Motor neuron (in vitro differentiated cells): ENCODE measurements at places on chromosomes 2 and 18. TPM values are rescaled to one million over a fixed set of nuclear protein-coding genes. Genes with fewer than 3 reads are reported as not detected.

DNA sequence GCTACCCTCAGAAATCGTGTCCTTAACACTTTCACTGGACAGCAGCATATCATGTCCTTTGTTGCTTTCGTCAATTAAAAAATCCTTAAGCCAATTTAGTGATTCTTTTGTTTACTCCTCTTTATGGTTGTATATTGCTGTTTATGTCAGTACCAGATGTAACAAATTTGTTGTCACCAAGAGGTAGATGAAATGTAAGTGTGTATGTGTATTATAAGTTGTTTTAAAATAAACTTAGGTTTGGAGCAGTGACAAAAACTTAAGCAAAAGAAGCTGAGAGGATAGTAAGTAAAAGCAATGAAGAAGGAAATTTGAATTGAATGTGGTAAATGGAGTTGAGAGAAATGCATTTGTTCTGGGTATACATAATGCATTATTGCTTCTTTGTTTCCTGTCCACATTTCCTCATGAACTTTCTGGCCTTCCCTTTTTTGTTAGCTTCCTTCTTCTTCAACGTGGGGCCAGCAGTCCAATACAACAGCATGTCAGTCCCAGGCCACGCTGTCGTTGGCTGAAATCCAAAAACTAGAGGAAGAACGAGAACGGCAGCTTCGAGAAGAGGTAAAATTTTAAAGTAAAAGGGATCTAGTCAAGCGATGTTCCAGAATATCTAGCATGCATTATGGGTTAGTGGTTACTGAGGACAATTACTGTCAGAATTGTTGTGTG lies 30.5 kb upstream of the SNORC start:
- ATAC-seq: no peak

DNA sequence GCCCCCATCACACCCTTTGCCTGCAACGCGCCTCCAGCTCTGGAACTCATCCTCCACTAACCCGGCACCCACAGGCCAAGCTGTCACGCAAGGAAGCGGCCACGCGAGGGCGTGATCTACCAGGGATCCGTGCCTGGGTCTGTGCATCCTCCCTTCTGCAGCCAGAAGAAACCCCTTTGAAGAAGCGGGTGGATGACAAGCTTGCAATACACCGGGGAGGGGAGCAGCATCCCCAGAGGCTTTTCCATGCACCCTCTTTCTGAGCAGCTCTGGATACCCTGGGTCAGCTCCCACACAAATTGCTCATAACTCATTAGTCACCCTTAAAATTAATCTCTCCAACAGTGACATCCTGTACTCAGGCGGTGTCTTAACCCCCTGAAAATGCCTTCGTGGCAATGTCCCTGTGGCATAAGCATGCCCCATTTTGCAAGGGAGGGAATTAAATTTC lies 47.6 kb downstream of the PDCL3 start:
- ATAC-seq: peak; percentile 96

DNA sequence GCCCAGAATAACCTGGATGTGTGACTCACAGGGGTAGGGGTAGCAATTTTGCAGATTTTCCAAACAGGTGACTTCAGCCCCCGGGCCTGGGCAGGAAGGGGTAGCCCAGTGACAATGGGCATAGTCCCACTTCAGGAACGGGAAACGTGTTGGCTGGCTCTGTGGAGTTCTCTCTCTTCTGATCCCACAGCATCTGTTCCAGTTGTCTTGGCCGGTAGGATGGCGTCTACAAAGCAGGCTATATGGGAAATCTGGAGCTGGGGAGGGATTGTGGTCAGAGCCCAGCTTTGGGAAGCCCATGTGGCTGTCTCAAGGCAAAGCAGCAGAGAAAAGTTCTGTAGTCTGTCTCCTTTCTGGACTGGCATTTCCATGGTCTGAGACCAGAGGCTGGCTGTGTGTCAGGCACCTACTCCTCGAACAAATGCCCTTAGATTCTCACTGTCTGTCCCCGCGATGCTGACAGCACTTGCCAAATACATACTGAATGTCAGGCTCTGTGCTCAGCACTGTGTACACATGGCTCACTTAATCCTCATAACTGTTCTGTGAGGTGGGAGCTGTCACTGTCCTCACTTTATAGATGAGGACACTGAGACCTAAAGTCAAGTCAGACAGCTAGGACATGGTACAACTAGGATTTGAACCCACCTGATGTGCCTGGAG lies 17.9 kb upstream of the TMEM214 start:
- no peak for ATAC-seq

GRCh38 chr18:26438980-26439379 lies 109.4 kb downstream of the KCTD1 start:
- ATAC-seq: no peak

DNA sequence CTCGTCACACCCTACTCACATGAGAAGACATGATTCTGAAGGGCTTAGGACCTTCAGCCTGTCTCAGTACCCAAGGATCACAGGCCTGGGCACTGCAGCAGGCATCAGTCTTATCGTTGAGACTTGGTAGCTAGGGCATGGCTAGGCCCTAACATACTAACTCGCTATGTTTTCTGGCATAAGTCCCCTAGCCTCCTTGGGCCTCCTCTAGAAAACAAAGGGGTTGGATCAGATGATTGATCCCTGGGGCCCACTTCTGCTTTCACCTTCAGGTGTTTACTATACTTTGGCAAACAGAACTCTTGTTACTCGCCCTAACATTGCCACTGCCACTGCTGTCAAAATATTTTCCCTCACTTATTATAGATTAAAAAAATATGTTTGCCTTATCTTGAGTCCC lies 44.2 kb downstream of the VSNL1 start:
- no peak for ATAC-seq

GRCh38 chr18:12443551-12443950 lies 35.8 kb downstream of the PRELID3A start:
- ATAC-seq: no peak

DNA sequence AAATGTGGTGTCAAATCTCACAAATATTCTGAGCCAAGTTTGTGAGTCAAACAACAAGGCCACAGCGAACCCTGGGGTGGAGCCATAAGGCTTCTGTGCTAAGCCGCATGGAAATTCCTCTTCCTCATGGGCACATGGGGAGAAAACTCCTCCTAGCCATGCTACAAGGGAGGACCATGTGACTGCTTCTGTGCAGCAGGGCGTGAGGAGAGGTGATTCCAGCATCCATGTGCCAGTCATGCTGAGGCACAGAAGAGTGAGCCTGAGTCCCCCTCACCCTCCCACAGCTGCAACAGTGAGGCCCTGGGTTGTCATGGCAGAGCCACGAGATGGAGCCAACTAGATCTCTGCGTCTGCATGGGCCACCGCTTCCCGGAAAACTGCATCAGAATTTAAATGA lies 488.8 kb upstream of the RAB6C start:
- peak; percentile 75 for ATAC-seq

GRCh38 chr2:237858294-237859081 lies 935 bp upstream of the RAMP1 start:
- ATAC-seq: peak; percentile 95

DNA sequence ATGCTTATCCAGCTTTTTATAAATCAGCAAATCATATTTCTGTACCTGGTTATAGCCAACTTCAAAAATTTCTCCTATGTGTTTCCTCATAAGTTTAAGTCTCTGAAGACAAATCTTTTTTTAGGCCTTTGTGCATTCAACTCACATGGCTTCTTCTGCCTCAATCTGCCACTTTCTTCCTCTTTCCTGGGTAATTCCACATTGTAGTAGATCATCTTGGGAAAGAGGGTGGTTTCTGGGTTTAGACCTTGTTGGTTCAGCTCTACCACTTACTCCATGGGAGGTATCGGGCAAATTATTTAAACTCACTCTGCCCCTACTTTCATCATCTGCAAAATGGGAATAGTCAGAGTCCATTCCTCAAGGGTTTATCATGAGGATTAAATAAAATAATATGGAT lies 707.0 kb upstream of the ZEB2 start:
- no peak for ATAC-seq

DNA sequence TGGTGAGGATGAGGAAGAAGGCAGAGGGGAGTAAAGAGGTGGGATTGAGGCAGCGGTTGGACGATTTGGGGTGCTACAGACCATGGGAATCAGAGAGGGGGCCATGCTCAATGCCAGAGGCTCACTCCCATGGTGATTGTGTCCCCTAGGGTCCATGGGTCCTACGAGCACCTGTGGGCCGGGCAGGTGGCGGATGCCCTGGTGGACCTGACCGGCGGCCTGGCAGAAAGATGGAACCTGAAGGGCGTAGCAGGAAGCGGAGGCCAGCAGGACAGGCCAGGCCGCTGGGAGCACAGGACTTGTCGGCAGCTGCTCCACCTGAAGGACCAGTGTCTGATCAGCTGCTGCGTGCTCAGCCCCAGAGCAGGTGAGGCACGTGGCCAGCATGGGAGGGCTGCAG lies 5.2 kb downstream of the CAPN10 start:
- ATAC-seq: no peak

- peak; percentile 53 for ATAC-seq
Measured at GRCh38 chr2:197286805-197287595, 23.6 kb downstream of the ANKRD44 start.

- no peak for ATAC-seq
Measured at GRCh38 chr18:48790226-48790863, 160.4 kb downstream of the SMAD7 start.

GRCh38 chr2:59029058-59029457 lies 787.9 kb upstream of the FANCL start:
- ATAC-seq: no peak

- ATAC-seq: no peak
Measured at GRCh38 chr2:241555711-241556110, 2.8 kb upstream of the BOK start.

- ATAC-seq: peak; percentile 87
Measured at GRCh38 chr2:60215386-60215901, 338.0 kb downstream of the BCL11A start.

GRCh38 chr18:78873926-78874500 lies 105.6 kb upstream of the SALL3 start:
- ATAC-seq: peak; percentile 33

- ATAC-seq: no peak
Measured at GRCh38 chr2:197152451-197153228, 157.9 kb downstream of the ANKRD44 start.

GRCh38 chr2:225649274-225649673 lies 249.8 kb downstream of the NYAP2 start:
- no peak for ATAC-seq

GRCh38 chr2:8633735-8634313 lies 48.0 kb upstream of the ID2 start:
- ATAC-seq: no peak

GRCh38 chr2:212228743-212229171 lies 309.8 kb downstream of the ERBB4 start:
- ATAC-seq: no peak

GRCh38 chr2:207321514-207321913 lies 155.8 kb upstream of the KLF7 start:
- no peak for ATAC-seq

Gene CCDC85A
- 4.9 and 6.0 TPM in 2 replicates for total RNA-seq

Gene FAM117B
- 1.7 and 2.0 TPM in 2 replicates for total RNA-seq

Gene PKDCC
- 5.2 and 7.1 TPM in 2 replicates for total RNA-seq

Gene CRYGD
- total RNA-seq: not detected in 2 replicates

Gene ELOA2
- total RNA-seq: 1.4 TPM in 2 replicates

Gene GPBAR1
- total RNA-seq: 0.94 and 1.3 TPM in 2 replicates

Gene APOB
- total RNA-seq: 0.14 and 0.15 TPM in 2 replicates

Gene LIMS2
- 2.0 and 2.4 TPM in 2 replicates for total RNA-seq
